SK-MEL-5 (cell line): ENCODE measurements at places on chromosomes 7 and 10.
A peak's percentile ranks its signal among the peaks of the same experiment; 100 is the strongest.

- peak; percentile 46 for DNase-seq
Observed at GRCh38 chr7:127600885-127601284, 7.3 kb downstream of the FSCN3 start.

- DNase-seq = no peak
Observed at GRCh38 chr7:25296086-25296485, 67.8 kb upstream of the NPVF start.

GRCh38 chr10:78745441-78745840, 323.3 kb upstream of the ZMIZ1 start:
- no peak for DNase-seq

DNA sequence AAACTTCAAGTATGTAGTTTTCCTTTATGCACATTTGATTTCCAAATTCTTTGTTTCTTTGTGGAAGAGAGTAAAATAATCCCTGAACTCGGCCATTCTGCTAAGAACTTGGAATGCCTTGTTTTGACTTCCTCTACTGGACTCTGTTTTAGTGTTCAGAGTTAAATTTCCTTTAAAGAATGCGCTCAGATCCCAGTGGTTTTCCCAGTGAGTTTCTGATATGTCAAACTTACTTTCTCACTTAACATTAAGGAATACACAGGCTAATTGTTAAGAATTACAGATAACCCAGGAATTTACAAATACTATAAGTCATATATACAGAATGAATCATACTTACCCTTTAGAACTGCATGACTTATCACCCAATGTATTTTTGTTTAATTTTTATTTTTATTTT, 1067.6 kb upstream of the CELF2 start:
- no peak for DNase-seq

- DNase-seq = no peak
Observed at GRCh38 chr10:88120599-88121333, 257.3 kb downstream of the PTEN start.

DNA sequence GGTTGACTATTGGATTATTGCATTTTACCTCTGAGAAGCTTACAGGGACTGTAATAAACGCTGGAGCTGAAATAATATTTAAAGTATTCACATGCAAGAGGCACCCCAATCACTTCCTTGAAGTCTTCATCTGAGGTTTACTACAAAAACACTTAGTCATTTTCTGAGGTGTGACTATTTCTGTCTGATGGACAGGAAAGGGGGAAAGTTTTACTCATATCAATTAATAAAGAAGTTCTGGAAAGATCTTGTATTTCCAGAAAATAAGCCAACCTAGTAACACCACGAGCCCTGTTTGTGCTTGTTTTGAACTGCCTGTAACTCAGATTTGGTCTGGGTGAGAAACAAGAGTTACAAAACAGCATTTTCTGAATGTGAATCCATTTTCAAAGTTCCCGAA, 63.9 kb upstream of the PRKCQ start:
- DNase-seq = no peak

DNA sequence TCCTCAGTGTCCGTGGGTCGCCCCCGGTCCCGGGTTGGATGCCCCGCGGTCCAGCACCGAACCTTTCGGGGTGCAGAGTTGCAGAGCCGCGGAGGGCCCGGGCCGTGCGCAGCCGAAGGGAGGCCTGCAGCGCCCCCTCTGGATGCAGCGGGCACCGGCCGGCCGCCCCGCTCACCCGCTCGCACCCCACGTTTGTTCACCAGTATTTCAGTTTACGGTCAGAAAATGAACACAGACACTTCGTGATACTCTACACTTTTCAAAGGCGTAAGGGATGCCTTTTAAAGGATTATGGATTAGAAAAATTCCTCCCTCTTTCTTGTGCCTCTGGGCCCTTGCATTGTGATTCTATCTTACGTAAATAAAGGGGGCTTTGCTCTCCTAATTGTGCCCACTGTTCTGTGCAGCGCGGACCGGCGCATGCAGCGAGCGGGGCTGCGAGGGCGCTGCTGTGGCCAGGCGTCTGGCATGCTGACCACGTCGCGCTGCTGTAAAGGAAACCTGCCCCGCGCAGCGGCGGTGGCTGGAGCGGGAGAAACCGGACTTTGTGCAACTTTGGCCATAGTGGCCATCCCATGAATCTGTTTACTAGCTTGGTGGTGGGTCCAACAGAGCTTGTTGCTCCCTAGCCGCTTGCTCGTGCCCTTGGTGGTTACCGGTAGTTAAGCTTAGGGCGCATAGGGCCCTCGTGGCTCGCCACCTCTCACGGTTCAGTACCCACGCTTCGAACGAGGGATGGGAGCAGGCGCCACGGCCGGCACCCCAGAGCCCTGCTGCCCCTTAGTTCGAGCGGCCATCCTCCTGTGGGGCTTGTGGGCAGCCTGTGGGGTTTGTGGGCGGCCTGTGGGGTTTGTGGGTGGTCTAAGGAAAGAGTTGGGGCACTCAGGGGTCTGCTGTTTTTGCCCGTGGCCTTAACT, 739 bp upstream of the MEST start:
- no peak for DNase-seq

DNA sequence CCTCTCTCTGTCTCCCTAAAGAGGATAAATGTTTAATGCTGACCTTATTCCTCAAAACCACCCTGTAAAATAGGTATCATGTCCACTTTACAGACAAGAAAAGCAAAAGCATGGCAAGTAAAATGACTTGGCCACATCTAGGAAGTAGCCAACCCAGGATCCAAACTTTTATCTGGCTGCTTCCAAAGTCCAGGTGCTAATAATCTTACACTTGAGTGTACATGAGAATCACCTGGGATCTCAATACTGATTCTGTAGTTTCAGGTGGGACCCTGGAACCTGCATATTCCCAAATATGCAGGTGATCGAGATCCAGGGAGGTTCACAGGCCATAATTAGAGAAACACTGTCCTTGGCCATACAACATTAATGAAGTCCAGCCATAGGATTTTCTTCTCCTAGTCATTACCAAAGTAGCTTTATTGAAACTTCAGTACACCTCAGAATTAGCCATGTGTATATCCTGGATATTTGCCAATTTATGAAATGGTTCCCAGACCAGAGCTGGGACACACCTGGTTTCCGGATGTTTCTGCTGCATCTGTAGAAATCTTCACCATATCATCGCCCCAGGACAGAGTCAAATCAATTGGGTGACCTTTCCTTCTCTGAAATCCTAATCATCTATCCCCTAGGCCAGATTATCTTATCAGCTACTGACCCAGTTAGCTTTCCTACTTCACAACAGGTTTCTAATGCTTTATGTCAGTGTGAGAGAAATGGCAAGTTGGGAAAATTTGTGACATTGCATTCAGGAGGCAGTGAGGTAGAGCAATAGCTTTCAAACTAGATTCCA, 119.1 kb upstream of the KMT2E start:
- DNase-seq = no peak

GRCh38 chr10:83448013-83448412, 691.3 kb upstream of the GHITM start:
- DNase-seq = no peak

DNA sequence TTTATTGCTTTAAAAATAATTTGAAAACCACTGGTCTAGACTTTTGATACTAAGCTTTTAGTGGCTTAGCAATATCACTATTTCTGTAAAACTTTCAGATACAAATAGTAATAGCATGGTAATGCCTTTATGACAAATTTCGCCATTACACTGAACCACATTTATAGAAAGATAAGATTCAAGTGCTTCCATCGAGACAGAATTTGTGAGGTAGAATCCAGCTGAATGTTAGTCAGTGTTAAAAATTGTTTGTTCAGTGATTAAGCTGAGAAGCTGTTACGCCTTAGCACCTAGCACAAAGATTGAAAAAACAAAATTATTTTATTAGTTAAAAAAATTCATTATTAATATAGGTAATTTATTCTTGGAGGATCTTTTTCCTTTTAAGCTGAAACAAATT, 36.5 kb downstream of the GNAT3 start:
- no peak for DNase-seq

DNA sequence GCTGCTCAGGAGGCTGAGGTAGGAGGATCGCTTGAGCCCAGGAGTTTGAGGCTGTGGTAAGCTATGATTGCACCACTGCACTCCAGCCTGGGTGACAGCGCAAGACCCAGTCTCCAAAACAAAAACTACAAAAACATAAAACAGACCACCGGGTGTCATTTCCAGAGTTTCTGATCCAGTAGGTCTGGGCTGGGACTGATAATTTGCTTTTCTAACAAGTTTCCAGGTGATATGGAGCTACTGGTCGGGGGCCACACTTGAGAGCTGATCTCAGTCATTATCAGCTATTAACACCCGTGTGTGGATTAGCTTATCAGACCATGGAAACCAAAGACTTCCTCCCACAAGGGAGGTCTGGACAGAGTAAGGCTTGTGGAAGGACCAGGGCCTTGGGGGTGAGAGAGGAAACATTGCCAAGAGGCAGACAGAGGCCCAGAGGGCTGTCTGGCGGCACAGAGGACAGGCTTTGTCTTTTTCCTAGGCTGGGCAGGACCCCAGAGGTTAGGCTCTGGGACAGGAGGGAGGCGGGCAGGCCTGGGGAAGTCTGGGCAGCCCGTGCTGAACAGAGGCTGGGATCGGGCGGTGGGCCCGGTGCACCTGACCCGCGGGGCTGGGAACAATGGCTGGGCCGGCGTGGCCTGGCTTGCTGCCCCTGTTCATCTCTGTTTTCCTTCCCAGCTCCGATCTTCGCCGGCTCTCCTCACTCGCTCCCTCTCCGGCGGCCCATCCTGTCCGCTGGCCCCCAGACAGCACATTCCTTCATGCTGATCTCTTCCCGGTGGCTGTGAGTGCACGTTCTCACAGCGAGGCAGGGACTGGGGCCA, 25.2 kb downstream of the TMEM270 start:
- DNase-seq = no peak

GRCh38 chr7:32670110-32671025, 175.1 kb downstream of the AVL9 start:
- peak; percentile 95 for DNase-seq

DNA sequence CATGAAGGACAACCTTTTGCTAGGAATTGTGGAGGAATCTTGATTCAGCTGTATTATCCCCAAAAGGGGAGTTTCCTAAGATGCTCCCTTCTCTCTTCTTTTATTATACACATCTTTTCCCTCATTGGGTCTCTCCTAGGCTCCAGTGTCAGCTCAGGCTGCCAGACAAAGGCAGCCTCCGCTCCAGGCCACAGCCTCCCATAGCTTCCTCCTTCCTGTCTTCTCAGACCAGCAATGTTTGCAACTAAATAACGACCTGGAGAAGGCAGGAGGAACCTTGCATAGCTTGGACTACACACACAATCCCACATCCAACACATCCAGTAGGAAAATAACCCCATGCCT, 12.3 kb downstream of the SFXN3 start:
- DNase-seq = no peak

DNA sequence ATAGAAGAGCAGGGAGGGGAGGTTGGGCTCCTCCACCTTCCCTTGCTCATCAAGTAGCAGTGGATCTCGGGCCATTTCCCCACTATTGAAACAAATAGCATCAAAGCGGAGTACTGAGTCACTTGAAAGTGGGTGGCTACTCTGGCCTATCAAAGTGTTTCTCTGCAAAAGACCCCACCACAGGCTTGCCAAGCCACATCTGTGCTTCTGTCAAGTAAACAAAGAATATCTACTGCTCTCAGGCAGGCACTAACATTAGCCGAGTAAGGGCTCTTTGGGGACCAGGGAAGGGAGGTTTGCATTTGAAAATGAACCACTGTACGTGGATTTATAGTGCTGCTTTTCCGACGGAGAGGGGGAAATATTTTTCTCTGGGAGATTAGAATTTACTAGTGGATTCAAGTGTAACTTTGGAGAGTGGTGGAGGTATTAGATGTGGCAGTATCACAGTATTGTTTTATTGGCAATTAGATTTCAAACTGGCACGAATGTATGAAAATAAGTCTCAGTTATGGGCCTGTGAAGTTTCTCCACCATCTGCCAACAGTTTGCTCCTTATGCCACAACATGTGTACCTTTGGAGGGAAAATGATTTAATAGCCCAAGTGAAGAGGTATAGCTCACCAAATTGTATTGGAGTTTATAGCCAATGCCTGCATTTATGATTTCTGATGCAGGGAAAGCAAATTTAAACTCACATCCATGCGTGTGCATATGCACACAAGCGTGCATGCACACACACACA, 97.5 kb downstream of the RPS24 start:
- DNase-seq = no peak

GRCh38 chr7:29147821-29148220, 1.5 kb upstream of the CPVL start:
- DNase-seq = peak; percentile 21

GRCh38 chr10:35913628-35914027, 271.5 kb upstream of the FZD8 start:
- no peak for DNase-seq

DNA sequence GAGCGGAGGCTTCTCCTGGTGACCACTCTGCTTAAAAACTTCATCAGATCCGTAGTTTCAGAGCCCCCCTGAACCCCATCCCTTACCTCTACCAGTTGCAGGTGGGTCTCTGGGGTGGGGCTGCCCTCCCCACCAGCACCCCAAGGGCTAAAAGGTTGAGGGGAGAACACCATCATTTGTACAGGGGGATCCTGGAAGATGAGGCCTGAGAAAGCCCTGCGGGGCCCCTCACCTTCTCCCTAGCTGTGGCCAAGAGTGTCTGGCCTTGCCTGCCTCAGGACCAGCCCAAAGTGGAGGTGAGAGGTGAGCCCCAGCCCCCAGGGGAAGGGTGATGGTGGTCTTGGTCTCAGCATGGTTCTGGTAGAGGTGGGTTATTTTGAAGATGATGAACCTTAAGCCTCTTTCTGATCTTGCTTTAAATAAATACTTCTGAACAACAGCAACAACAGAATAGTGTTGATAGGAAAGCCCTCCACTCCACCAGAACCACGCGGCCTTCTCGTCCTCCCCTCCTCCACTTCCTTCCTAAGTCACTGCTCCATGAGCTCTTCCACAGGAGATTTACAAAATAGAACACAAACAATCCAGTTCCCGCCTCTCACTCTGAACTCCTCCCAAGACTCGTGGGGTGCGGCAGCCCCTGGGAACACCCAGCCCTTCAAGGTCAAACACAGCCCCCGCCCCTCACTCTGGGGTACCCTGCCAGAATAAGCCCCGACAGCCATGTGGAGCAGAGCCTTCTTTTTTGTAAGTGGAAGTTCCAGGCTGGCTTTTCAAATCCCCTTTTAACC, 169.1 kb downstream of the EGFR start:
- DNase-seq = no peak

GRCh38 chr10:25508112-25508815, 333.5 kb downstream of the GPR158 start:
- no peak for DNase-seq

- DNase-seq = no peak
Observed at GRCh38 chr7:34317039-34317438, 341.0 kb upstream of the NPSR1 start.

DNA sequence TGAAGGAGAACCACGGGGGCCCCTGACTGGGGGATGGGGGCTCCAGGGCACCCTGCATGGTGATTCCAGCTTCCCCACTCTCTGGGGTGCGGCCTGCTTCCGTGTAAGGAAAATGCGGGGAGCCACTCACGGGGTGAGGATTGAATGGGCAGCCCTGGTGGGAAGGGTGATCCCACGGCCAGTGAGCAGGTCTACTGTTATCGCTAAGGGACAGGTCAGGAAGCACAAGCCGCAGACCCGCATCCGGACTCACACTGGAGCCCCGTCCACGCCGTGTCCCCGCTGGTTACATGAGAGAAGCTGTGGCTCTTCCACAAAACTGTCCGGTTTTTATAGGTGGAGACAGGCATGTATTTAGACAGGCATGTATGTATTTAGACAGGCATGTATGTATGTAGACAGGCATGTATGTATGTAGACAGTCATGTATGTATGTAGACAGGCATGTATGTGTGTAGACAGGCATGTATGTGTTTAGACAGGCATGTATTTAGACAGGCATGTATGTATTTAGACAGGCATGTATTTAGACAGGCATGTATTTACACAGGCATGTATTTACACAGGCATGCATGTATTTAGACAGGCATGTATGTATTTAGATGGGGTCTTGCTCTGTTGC, 5.7 kb downstream of the PSMG3 start:
- no peak for DNase-seq

- no peak for DNase-seq
Observed at GRCh38 chr10:67978749-67979148, 94.3 kb downstream of the SIRT1 start.
